Aorta (tissue), 5 donors: ENCODE measurements at places on chromosomes 6 and 20.
A peak's percentile ranks its signal among the peaks of the same experiment; 100 is the strongest.

DNA sequence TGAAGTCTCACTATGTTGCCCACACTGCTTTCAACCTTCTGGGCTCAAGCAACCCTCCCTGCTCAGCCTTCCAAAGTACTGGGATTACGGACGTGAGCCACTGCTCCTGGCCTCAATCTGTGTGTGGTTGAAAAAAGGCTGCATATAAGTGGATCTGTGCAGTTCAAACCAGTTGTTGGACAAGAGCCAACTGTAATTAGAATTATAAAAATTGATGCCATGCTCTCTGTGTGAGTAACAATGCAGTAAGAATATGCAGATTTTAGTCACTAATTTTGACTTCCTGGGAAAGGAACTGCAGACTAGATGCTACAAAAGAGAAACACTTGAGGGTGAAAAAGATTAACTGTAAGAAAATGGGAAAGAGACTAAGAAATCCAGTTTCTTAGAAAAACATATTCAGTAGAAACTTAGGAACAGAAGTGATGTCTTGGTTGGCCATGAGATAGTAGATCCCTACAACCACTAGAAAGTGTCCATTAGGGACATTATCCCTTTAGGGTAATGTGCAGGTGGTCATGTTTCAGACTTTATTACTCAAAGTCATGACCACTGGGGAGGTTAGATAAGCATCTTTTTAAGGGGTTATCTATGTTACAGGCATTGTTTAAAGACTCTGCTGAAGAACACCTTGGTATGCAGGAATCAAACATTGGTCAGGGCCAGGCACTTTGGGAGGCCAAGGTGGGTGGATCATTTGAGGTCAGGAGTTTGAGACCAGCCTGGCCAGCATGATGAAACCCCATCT, 26.3 kb downstream of the ITCH start:
- no peak for DNase-seq

DNA sequence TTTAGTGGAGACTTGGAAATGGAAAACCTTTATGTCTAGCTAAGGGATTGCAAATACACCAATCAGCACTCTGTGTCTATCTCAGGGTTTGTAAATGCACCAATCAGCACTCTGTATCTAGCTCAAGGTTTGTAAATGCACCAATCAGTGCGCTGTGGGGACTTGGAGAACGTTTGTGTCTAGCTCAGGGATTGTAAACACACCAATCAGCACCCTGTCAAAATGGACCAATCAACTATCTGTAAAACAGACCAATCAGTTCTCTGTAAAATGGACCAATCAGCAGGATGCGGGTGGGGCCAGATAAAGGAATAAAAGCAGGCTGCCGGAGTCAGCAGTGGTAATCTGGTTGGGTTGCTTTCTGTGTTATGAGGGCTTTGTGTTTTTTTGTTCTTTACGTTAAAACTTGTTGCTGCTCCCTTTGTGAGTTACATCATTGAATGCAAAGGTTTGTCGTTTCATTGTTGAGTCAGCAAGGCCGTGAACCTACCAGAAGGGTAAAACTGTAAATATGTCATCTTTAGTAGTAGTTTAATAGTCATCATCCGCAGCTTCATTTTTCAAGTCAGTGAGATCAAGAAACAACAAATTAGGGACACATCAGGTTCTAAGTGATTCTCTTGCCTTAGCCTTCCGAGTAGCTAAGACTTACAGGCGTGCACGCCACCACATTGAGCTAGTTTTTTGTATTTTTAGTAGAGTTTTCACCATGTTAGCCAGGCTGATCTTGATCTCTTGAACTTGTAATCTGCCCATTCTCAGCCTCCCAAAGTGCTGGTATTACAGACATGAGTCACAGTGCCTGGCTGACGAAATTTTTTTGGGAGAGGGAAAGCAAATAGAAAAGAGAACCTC, 22.7 kb upstream of the NUP153 start:
- DNase-seq: no peak

GRCh38 chr6:169452117-169452868, 198.6 kb upstream of the THBS2 start:
- peak; percentile 94 for DNase-seq

DNA sequence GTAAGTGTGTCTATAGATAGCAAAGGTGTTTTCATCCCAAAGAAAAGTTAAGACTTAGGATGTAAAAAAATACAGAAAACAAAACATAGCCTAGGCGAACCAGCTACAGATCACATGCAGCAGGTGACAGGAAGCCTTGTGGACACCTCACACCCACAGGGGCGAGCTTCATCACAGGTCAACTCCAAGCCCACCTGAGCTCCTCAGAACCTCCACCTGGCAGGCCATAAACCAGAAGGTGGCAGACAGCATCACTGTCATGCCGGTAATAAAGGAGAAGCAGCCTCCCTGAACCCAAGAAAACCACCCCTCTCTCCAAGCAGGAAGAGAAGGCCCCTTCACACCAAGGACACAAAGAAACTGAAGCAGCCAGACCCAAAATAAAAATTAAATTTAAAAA, 1.0 kb downstream of the RALGAPA2 start:
- DNase-seq: no peak
